Right ventricle myocardium superior (tissue), 1 donor: ENCODE measurements at places on chromosomes 4 and X.

DNA sequence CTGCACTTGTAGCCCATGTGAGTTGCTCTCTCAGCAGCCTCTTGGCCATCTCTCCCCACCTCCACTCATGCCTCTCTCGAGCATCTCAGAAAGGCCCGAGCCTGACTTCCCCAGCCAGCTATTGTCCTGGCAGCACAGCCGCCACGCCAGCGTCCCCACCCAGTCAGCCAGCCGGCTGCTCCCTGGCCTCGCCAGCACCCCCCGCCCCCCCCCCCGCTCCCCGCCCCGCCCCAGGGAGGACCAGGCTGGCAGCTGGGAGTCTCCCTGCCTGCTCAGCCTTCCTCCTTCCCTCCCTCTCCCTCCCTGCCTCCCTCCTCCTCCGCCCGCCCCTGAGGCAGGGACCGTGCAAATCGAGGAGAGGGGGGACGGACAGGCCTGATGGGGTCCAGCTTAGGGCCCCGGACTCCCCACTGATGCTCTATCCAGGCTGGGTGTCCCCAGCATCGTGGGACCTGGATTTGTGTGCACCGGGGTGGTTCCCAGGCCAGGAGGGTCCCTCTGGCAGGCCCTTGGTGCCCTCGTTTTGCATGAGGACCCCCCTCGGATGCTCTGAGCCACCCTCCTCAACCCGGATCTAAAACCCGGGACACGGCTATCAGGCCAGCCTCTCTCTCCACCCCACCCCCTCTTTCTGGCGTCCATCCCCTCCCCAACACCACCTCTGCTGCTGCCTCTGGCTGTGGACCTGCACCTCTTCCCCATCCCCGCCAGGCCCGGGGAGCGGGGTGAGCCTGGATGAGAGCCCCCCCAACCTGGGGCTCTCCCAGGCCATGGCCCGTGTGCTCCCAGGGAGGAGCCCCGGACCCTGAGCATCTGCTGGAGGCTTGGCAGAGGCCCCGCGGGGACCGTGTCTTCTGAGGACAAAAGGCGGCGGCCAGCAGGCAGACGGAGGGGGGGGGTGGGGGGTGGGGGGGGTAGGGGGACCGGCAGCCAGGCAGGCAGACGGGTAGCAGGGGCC, at the start of gene GPR173:
TSS of gene GPR173 (plus strand) at position 621 of the 958 bp plus-strand sequence. CDS start 27,833 bp downstream, outside the sequence.
- peak; percentile 67 for DNase-seq

DNA sequence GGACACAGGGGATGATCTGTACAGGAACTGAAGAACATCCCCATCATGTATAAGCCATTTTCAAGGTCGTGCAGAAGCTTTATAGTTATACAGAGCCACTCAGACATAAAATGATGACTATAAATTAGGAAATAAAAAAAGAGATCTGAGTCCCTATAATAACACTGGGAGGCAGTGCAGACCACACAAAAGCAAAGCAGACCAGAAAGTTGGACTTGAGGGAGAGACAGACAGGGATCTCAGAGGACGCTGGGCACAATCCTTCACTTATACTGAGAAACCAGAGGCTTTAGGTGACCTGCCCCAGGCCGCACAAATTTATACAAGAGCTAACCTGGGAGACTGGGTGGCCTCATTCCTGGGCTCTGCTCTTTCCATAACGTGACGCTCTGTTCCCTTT, 70.5 kb downstream of the HADH start:
- DNase-seq: no peak

DNA sequence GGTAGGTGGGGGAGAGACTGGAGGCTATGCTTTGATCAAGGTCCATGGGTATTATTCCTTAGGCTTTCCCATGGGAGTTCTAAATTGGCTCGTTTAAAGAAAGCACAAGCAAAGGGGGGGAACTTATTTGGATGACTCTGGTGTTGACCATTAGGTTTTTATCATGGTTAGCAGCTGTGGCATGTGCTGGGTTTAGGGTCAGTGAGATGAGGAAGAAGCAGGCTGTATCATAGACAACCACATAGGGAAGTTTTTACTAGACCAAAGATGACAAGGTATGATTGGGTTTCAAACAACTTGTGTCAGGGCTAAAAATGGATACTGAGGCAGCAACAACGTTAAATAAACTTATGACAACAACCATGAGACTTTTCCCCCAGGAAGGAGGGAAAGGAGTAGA, 97.7 kb downstream of the DNAAF6 start:
- no peak for DNase-seq

DNA sequence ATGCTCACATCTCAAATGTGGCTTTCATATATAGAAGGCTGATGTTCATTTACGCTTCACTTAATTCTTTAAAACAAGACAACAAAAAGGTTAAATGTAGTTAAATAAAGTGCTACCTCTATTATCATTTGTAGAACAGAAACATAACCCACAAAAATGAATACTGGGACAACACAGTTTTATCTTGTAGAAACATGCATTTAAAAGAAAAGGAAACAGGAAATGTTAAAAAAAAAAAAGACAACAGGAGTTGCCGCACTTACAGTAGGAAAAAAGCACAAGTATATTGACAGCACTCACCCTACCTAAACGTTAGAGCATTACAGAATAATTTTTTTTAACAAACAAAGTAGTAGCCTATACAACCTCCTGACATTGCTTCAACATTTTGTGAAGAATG, 4.8 kb downstream of the THOC2 start:
- no peak for DNase-seq

DNA sequence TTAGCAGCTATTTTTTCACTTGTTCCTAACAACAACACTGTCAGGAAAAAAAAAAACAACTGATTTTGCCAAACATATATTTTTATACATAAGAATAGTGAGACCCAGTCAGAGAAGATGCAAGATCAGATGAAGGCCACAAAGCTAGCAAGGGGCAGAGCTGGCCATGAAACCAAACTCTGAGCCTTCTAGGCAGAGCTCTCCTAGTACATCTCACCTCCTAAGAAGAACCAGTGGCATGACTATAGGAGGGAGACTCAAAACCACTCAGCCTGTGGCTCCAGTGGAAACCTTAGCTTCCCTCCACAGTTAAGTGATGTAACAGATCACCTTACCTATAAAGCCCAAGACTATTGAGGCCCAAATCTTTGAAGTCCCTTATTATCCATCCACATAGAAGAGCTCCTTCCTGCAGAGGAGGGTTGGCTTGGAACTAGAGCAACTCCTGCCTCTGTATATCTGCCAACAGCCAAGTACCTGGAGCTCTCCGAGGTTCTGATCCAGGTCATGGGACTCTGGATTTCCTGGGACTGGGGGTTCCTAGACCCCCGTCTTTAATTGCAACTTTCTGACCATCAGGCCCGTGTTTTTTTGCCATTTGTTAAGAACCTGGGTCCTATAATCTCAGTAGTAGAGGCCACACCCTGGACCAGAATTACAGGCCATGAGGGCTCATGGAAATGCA, 136.5 kb downstream of the SH3KBP1 start:
- no peak for DNase-seq
